ENCODE measurements at places on chromosomes 16 and 17.

- no peak for DNase-seq
Observed at GRCh38 chr17:46144246-46144645, 49.0 kb downstream of the KANSL1 start.

GRCh38 chr16:75301804-75302203, 50.4 kb upstream of the BCAR1 start:
- DNase-seq = no peak

DNA sequence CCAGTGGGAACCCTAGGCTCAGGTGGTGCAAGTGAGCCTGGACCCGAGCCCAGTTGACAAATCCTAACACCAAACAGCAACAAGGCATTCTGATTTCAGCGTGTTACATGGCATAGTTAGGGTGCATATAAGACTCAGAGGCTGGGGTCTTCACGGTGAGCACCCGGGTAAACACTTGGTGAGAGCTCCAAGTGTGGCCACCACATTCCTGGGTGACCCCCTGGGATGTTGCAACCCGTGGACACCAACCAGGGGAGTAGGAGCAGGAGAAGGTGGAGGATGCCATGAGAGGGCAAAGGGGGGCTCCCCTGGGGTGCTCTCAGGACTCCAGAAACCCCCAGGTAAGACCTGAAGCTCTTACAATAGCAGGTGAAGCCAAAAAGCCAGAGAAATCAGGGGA, 69.9 kb upstream of the CDH5 start:
- DNase-seq = no peak

GRCh38 chr16:22665803-22666202, 148.2 kb upstream of the HS3ST2 start:
- no peak for DNase-seq

DNA sequence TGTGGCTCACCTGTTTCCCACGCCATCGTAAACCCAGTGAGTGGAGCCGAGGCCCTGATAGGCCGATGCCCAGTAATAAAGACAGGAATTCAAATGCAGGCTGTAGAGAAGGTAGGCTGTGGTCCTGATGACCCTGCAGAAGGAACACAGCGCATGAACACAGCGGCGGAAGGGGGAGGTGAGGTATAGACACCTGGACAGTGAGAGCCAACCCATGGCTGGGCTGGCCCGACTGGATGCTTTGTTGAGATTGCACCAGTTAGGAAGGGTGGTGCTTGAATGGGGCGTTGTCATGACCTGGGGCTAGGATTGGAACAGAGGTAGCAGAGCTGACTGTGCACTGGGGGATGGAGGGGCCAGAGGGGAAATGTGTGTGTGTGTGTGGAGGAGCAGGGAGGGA, 59.2 kb downstream of the CNGB1 start:
- DNase-seq = no peak

GRCh38 chr16:7888411-7888810, 555.8 kb downstream of the RBFOX1 start:
- no peak for DNase-seq

- DNase-seq = no peak
Observed at GRCh38 chr17:82627405-82627804, 20.8 kb downstream of the WDR45B start.

- no peak for DNase-seq
Observed at GRCh38 chr17:42308446-42308845, 20.1 kb downstream of the STAT5A start.

GRCh38 chr17:80422276-80422675, 7.3 kb downstream of the ENDOV start:
- DNase-seq = peak; percentile 27

GRCh38 chr17:72862276-72862999, 230.1 kb downstream of the SLC39A11 start:
- no peak for DNase-seq

GRCh38 chr17:77287432-77288068, 146.8 kb downstream of the SEC14L1 start:
- peak; percentile 65 for DNase-seq

- no peak for DNase-seq
Observed at GRCh38 chr16:65113441-65113840, 8.4 kb downstream of the CDH11 start.

- no peak for DNase-seq
Observed at GRCh38 chr17:27318228-27318627, 24.3 kb downstream of the WSB1 start.

- no peak for DNase-seq
Observed at GRCh38 chr16:87945351-87946042, 5.7 kb upstream of the BANP start.

DNA sequence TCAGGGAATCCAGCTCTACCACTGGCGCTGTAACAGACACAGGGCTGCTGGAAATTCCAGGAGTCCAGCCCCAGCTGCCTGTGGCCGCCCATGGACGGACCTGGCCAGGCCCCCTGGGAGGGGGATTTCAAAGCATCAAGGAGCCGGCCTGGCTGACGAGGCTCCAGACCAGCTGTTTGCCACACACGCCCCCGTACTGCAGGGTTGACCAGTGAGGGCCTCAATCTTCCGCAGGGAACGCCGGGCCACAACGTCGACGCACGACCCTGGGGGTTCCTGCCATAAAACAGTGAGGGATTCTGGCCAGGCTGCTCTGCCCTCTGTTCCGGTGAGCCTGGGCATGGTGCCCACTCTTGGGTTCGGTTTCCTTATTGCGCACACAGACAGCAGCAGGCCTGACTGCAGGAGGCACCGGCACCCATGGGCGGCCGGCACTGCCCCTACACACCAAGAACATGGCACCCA, 3.7 kb downstream of the LMF1 start:
- DNase-seq = no peak

DNA sequence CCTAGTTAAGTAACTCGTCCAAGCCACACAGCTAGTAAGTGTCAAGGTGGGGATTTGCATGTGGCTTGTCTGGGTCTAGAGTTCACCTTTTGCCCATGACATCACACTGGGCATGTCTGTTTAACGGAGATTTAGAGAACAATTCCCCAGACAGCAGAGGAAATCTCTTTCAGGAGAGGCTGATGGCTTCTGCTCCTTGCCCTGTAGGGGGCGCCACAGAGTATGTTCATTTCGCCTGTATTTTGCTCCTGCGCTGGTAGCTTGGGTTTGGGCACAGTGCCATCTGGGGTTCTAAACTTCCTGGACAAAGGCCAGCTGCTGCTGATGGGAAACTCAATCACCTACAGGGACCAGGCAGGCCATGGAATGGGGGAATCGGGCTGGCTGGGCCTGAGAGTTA, 20.4 kb downstream of the OTOA start:
- no peak for DNase-seq

DNA sequence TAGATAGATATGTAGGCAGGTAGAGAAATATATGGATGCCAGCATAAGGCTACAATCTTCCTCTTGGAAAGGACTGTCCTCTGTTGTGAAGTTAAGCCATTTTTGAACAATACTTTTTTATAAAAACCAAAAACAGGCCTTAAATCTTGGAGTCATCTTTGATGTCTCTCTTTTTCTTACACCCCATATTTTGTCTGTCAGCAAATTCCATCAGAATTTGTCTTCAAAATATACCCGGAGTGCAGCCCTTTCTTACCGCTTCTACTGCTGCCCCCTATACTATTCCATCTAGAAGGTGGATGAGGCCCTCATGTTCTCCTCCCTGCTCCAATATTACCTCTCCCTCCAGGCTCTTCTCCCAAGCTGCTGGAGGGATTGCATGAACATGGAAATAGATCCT, 326.5 kb downstream of the HAPSTR1 start:
- DNase-seq = no peak

- DNase-seq = no peak
Observed at GRCh38 chr16:2967721-2968161, 1.4 kb upstream of the PAQR4 start.

- DNase-seq = no peak
Observed at GRCh38 chr16:59326955-59327354, 592.8 kb upstream of the GOT2 start.

DNA sequence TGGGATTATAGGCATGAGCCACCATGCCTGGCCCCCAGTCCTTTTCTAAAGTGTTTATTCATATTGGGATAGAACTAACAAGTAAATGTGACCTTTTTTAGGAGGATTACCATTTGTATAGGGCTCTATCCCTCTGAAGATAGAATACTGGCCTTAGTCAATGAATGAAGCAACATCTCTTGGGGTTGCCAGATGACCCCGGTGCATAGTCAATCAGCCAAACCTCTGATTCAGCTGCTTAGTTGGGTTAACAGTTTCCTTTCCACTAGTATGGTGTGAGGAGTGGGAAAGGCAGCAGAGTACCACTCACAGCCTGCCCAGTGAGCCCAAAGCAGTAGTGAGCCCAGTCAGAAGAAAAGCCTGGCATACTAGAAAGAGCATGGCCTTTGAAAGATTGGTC, 94.6 kb upstream of the TBX2 start:
- DNase-seq = no peak

GRCh38 chr16:19858340-19859018, 26.2 kb downstream of the GPRC5B start:
- DNase-seq = no peak

GRCh38 chr17:45127548-45128300, 4.6 kb downstream of the PLCD3 start:
- no peak for DNase-seq

- DNase-seq = no peak
Observed at GRCh38 chr17:67922503-67922902, 73.8 kb downstream of the C17orf58 start.

DNA sequence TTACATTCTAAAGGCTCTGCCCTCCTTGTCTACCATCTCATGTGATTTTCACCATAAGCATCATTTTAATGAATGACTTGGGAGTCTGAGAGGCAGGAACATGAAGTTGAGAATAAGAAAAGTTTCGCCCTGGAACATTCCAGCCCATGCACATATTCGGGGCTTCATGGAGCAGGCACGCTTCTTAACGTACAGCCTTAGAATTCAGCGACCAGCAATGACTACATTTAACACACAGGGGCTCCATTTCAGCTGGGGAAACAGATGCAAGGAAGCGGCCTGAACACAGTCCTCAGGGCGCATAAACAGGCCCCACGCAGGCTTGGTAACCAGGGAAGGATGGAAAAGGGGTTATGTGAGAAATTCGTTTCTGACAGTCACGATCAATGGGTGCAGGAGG, 357.4 kb downstream of the SLC39A11 start:
- DNase-seq = no peak

DNA sequence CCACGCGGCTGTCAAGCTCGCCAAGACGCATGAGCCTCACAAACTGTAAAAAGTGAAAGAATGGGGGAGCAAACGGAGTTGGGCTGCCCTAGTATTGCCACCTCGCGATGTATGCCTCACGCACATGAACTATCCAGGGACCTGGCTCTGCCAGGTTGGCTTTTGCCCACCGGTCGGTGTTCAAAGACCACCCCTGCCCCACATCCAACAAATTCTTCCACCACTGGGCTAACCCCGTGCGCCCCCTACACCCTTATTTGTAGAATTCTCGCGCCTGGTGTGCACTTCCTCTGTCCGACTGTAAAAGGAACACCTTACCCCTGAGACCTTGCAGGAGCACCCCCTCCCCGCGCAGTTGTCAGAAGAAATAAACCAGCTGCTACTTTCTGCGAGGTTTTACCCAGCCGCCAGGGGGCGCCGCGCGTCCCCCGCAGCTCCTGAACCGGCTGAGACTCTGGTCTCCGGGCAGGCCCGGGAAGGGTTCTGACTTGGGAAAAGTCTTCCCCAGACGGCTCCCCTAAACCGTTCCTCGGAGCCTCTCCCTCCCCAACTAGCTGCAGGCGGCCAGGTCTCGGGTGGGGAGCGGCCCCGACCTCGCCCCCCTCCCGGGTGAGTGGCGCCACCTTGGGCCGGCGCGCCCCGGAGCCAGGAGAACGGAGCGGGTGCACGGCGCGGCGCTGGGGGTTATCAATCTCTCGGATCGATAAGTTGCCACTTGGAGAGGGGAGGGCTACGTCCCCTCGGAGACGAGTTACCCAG, 1.7 kb upstream of the ZNF423 start:
- DNase-seq = no peak

DNA sequence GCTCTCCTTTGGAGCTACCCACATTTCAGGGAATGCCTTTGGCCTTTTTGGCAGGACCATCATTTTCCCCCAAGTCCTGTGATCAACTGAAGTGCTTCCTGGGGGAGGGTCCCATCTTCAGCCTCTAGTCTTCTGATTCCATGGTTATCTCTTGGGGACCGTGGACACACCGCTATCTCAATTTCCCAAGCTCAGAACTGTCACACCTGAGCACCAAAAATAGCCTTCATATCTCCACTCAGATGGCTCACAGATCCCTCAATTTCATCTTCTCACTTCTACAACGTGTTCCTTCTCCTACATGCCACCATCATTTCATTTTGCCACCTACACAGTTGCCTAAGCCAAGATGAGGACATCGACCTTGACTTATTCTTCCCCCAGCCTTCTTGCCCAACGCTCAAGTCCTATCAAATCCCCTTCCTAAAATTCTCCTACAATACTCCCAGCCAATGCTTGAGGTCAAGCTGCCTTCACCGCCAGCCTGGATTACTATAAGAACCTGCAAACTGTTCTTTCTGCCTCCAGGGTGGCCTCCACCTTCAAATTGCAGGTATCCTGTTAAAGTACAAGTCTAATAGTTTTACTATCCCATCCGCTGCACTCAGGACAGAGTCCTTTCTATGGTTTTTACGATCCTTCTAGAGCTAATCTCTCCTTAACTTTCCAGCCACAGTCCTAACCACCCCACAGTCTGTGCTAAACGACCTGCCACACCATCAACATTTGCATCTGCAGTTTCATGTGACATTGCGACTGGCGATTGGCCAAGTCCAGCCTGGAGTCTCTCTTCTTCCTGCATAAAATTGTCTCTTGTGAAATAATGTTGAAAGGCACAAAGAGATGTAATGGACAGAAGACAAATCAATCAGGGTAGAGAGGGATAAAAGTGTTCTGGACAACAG, 6.2 kb downstream of the ATP6V0D1 start:
- peak; percentile 66 for DNase-seq

- no peak for DNase-seq
Observed at GRCh38 chr16:75238132-75238852, 13.1 kb downstream of the BCAR1 start.

GRCh38 chr17:61203671-61204131, 195.9 kb upstream of the TBX2 start:
- DNase-seq = no peak

DNA sequence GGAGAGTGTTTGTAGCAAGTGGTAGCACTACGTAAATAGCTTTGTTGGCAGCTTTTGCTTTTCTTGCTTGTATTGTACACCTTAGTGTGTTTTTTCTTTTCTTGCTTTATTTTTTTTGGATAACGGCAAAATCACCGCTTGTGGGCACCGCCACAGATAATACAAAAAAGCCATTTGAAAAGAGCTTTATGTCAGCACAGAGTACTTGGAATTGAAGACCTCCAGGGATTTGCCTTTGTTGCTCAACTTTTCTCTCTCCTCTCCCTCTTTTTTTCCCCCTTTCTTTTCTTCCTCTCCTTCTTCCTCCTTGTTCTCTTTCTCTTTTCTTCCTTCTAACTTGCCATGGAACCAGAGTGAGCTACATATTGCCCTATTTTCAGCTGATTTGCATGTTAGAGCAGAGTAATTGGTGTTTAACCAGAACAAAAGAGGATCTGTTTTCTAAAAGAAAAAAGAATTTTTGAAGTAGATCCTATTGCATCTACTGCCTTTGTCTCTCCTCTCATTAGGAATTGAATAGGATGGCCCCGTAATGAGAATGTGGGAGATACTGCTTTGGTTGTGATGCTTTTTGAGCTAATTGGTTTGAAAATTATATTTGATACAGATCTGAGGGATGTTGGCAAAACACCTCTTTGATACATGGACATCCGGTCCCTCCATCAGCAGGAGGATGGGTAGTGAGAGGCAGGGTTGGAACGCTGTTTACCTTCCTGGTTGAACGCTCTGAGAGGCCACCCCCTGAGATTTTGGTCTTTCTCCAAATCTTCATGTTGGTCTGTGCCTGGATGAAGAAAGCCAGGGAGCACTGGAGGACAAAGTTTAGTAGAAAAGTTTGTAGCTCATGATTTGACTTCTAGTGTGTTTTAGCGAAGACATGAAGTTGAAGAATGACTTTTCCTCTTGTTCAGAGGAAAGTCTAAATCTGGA, 85.6 kb downstream of the MSI2 start:
- no peak for DNase-seq

Measured in NCI-H2029 treated with DMSO at 0.1 percent for 48 hours (cell line).